ENCODE measurements at places on chromosomes 3 and 15. TPM values are rescaled to one million over a fixed set of nuclear protein-coding genes. Genes with fewer than 3 reads are reported as not detected.

DNA sequence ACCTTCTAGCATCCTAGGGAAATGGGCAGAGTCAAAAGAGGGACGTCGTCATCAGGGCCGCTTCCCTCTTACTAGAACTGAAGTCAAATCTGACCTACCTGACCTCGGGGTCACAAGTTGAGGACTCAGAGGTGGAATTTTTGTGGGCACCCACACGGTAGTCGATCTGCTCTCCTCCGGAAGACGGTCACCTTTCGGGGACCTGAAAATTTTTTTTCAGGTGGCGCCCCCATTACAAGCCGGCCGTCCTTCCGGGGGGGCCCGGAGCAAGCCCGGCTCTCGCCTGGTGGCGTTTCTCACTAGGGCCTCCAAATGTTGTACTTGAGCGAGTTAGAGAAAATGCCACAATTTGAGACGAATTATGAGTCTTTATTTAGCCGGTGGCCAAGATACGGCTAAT, 157.5 kb upstream of the FRG2C start:
- peak; percentile 62 for DNase-seq
- no peaks in the 10 kb centered on the region for H3K27me3 ChIP-seq
- H3K4me3 ChIP-seq: no peak overlapping the region
- no peak overlapping the region for H3K27ac ChIP-seq
- no peaks in the 10 kb centered on the region for H3K4me1 ChIP-seq

USF3 gene
- 23.4 TPM for total RNA-seq

- H3K4me1 ChIP-seq: peaks cover 15% of the 10 kb centered on the region
- no peak overlapping the region for H3K4me3 ChIP-seq
- H3K27ac ChIP-seq: no peak overlapping the region
- H3K36me3 ChIP-seq: peaks cover 6% of the 10 kb centered on the region
These were observed 117.2 kb upstream of the PLXNA1 start for GRCh38 chr3:126865736-126866135.

FGF12 gene
- total RNA-seq: 4.6 TPM

DNA sequence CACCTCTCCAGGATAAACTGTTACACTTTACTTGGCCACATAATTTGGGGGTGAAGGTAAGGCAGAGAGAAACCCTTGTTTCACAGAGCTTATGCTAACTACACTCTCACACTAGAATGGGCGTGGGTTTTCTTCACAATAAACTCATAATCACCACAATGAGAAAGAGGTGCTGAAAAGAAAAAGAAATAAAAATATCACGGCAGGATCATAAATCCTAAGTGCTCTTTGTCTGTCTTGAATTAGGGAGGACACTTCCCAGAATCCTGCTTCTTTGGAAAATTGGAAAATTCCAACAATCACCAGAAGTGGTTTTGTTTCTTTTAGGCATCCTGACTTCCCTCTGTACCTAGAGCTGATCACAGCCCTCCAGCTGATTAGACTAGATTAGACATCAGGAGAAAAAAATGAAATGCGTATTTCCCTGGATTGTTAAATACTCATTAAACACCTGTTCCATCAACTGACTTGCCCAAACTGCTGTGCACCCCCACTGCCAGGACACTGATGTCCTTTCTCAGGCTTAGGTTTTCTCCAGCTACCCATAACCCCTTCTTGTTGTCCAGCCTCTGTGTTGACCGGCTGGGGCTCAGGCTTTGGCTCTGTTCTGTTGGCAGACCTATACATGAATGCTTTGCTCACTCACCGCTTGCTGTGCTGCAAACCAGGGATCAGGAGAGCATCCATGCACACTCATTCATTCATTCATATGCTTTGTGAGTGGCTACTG, 41.6 kb upstream of the ACKR4 start:
- no peaks in the 10 kb centered on the region for H3K27me3 ChIP-seq
- no peaks in the 10 kb centered on the region for H3K4me1 ChIP-seq
- H3K36me3 ChIP-seq: no peaks in the 10 kb centered on the region
- H3K27ac ChIP-seq: no peak overlapping the region
- no peak for DNase-seq

DNA sequence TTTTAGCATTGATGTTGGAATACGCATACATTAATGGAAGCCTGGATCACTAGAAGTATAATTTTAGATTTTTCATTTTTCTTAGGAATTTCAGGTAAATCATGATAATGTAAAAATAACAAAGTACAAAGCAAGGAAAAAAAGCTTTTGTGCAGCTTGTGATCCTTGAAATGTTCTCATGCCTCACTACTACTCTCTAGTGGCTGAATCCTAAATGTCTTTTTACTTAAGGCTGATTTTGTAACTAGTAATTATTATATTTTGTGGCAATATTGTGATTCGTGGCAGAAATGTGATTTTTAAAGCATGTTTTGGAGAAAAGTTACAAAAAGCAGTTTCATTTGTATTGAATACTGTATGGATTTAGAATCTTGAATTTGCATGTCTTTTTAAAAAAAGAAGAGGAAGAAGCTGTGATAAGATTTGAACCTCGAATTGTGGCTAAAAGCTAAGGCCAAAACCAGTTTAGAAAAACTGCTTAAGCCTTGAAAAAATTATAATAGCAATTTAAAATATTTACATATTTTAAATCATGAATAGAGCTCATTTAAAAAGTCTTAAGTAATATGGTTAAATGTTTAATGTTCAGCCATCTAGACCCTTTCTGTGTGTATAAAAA, 39.0 kb downstream of the U2SURP start:
- no peaks in the 10 kb centered on the region for H3K27me3 ChIP-seq
- H3K27ac ChIP-seq: no peak overlapping the region
- no peaks in the 10 kb centered on the region for H3K4me1 ChIP-seq
- peaks cover 70% of the 10 kb centered on the region for H3K36me3 ChIP-seq
- no peak for DNase-seq

DNA sequence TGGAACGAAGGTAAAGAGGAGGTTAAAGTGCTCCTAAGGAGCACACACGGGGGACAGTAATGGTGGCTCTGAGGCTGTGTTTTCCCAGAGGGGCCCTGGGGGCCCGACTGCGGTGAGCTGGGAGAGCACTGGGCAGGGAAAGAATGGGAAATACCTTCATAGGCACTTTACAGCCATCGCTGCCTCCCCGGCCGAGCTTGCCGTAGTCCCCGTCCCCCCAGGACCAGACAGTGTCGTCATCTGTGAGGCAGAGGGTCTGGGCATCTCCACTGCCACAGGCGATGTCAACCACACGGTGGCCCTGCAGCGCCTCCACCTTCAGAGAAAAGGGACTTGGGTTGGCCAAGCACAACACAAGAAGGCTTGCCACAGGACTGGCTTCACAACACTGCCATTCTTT, 32.8 kb upstream of the OCA2 start:
- H3K4me1 ChIP-seq: no peaks in the 10 kb centered on the region
- no peak overlapping the region for H3K4me3 ChIP-seq
- peaks cover 22% of the 10 kb centered on the region for H3K36me3 ChIP-seq
- DNase-seq: no peak

DNA sequence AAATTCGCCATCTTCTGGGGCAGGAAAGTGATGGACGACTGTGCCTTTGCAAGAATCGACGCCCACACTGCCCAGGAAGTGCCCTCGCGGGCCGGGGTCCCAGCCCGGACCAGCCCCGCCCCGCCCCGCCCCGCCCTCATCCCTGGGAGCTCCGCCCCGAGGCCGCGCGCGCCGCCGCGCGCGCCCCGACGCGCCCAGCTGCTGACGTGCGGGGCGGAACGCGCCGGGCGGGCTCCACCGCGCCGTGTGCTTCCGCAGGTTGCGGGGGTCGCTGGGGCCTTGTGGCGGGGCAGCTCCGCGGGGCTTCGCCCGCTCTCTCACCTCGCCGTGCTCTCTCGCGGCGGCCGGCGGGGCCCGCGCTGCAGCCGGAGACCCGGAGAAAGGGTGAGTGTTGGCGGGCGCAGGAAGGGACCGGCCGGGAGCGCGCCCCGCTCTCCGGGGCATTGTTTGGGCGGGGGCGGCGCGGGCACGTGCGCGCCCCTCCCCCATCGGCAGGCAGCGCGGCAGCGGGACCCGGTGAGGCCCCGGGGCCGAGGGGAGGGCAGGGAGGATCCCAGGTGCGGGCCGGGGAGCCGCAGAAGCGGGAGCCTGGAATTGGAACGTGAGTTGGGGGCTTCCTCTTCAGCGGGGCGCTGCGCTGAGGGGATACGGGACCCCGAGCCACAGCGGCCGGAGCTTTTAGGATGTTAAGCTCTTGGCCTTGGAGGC, at the start of gene YEATS2:
Gene YEATS2, plus strand, starts transcription at position 188 of the 708 bp plus-strand sequence. CDS start 17,366 bp downstream, outside the sequence.
- no peaks in the 10 kb centered on the region for H3K27me3 ChIP-seq
- peak within 1 kb of the TSS; percentile 99 for H3K4me3 ChIP-seq
- DNase-seq: no peak
- H3K36me3 ChIP-seq: no peaks in the 10 kb centered on the region
- H3K4me1 ChIP-seq: peaks cover 48% of the 10 kb centered on the region

DNA sequence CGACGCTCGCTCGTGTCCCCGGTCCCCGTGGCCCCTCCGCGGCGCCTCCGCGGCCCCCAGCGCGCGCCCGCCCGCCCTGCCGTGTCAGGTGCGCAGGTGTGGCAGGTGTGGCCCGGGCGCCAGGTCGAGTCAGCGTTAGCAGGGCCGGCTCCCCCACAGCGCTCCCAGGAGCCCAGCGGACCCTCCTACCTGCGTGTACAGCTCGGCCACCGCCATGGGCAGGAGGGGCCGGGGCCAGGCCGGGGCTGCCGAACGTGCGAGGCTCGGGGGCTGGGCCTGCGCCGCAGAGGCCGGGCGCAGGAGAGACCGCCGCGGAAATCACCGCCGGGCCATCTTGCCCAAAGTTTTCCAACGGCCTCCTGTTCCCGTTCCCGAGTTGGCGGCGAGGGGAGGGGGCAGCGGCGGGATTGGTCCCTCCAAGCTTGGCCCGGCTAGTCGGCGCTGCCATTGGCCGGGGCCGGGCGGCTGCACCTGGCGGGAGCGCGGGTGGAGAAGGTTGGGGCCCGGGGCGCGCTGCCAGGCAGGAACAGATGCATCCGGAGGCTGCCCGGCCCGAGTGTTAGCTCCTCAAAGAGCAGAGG, at the start of gene MYO5C:
Gene MYO5C, minus strand, starts transcription at position 384 of the 581 bp plus-strand sequence. Its CDS starts 168 bp downstream, at position 216.
- peak within 1 kb of the TSS; percentile 62 for H3K4me3 ChIP-seq
- peaks cover 30% of the 10 kb centered on the region for H3K27me3 ChIP-seq
- peak within 1 kb of the TSS; percentile 54 for H3K27ac ChIP-seq
- peaks cover 15% of the 10 kb centered on the region for H3K4me1 ChIP-seq
- DNase-seq: no peak

DBR1 gene
- 10.4 TPM for total RNA-seq

DNA sequence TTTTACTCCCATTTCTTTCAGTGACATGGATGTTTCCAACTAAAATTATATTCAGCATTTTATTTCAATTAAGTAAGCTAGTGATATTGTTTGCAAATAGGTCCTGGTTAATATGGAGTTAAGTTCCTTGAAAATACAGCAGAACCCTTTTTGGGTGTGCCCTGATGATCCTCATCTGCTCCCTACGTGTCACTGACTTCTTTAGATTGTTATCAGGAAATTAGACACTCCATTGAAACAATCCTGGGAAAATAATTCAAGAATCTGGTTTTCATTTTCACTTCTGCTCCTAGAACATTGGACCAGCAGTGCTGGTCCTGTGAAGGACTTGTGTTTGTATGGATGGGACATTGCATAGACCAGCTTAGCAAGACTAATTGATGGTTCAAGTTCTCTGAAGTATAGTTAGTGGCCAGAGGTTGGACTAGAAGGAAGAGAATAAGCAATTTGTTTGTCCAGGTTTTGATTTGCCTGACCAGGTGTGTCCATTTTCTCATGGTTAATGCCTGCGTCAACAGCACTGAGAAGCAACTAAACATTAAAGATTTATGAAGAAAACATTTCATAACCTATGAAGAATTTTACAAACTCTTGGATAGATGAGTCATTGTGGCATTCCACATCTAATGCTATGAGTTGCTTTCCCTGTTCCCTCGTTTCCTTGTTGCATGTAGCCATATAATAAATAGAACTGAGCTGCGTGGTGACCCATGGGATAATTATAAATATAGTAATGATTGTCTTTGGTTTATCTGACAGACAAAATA, 95.8 kb downstream of the ZPLD1 start:
- no peak overlapping the region for H3K27ac ChIP-seq
- no peak overlapping the region for H3K4me3 ChIP-seq
- no peaks in the 10 kb centered on the region for H3K36me3 ChIP-seq
- H3K27me3 ChIP-seq: no peaks in the 10 kb centered on the region
- DNase-seq: no peak
- no peaks in the 10 kb centered on the region for H3K4me1 ChIP-seq

CLRN1 gene
- not detected for total RNA-seq

- no peaks in the 10 kb centered on the region for H3K36me3 ChIP-seq
- H3K4me1 ChIP-seq: peaks cover 15% of the 10 kb centered on the region
- DNase-seq: no peak
- H3K27me3 ChIP-seq: no peaks in the 10 kb centered on the region
- H3K4me3 ChIP-seq: no peak overlapping the region
These were observed 18.5 kb downstream of the SEC11A start for GRCh38 chr15:84697236-84697990.

GRCh38 chr3:166223120-166223519, 385.9 kb upstream of the BCHE start:
- H3K36me3 ChIP-seq: no peaks in the 10 kb centered on the region
- H3K27ac ChIP-seq: no peak overlapping the region
- DNase-seq: no peak
- H3K4me3 ChIP-seq: no peak overlapping the region
- H3K27me3 ChIP-seq: no peaks in the 10 kb centered on the region

GRCh38 chr3:106257172-106257571, 388.4 kb upstream of the CBLB start:
- H3K27ac ChIP-seq: no peak overlapping the region
- no peaks in the 10 kb centered on the region for H3K4me1 ChIP-seq
- no peaks in the 10 kb centered on the region for H3K27me3 ChIP-seq
- DNase-seq: no peak
- H3K4me3 ChIP-seq: no peak overlapping the region

GRCh38 chr15:80549191-80549590, 145.0 kb downstream of the ARNT2 start:
- no peaks in the 10 kb centered on the region for H3K4me1 ChIP-seq
- H3K27me3 ChIP-seq: no peaks in the 10 kb centered on the region
- no peaks in the 10 kb centered on the region for H3K36me3 ChIP-seq

GRK7 gene
- total RNA-seq: not detected

CCDC191 gene
- total RNA-seq: 4.2 TPM

TFG gene
- total RNA-seq: 63.2 TPM

DNA sequence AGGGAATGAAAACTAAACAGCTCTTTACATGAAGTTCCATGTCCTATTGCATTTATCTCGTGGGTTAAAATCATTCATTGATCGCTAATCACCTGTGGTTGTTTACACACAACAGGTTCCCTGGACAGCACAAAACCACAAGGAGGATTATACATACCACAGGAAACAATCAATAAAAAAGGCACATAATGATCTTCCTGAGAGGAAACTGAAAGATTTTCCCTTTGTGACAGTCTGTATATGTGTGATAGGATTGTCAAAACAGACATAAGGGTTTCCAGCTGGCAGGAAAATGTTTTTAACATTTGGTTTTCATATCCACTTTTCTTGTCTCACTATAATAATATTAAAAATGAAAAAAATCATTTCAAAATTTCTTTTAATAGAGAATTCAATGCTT, 541.8 kb downstream of the NLGN1 start:
- H3K36me3 ChIP-seq: no peaks in the 10 kb centered on the region
- DNase-seq: no peak
- H3K27me3 ChIP-seq: no peaks in the 10 kb centered on the region
- H3K4me1 ChIP-seq: no peaks in the 10 kb centered on the region

- H3K4me3 ChIP-seq: no peak overlapping the region
- peak; percentile 37 for DNase-seq
- no peak overlapping the region for H3K27ac ChIP-seq
- H3K27me3 ChIP-seq: no peaks in the 10 kb centered on the region
- no peaks in the 10 kb centered on the region for H3K4me1 ChIP-seq
These were observed 40.8 kb downstream of the ITGA11 start for GRCh38 chr15:68391121-68391520.

GRCh38 chr3:174495311-174495710, 363.8 kb upstream of the NAALADL2 start:
- no peaks in the 10 kb centered on the region for H3K36me3 ChIP-seq
- H3K27me3 ChIP-seq: no peaks in the 10 kb centered on the region
- no peak overlapping the region for H3K4me3 ChIP-seq
- no peaks in the 10 kb centered on the region for H3K4me1 ChIP-seq
